Vagina (tissue), 2 donors: ENCODE measurements at places on chromosomes 7 and 10. TPM values are rescaled to one million over a fixed set of nuclear protein-coding genes. Genes with fewer than 3 reads are reported as not detected.
A peak's percentile ranks its signal among the peaks of the same experiment; 100 is the strongest.

DNA sequence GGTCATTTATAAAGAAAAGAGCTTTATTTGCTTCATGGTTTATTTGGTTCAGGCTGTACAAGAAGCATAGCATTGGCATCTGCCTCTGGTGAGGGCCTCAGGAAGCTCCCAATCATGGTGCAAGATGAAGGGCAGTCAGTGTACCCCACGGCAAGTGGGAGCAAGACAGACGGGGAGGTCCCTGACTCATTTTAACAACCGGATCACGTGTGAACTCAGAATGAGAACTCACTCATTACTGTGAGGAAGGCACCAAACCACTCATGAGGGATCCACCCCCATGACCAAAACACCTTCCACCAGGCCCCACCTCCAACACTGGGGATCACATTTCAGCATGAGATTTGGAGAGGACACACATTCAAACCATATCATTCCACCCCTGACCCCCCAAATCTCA lies 15.7 kb upstream of the CRYGN start:
- DNase-seq = no peak
- H3K4me1 ChIP-seq = peaks cover 18% of the 10 kb centered on the region
- H3K36me3 ChIP-seq = no peaks in the 10 kb centered on the region
- H3K27ac ChIP-seq = no peak overlapping the region
- H3K27me3 ChIP-seq = no peaks in the 10 kb centered on the region
- H3K4me3 ChIP-seq = no peak overlapping the region

DNA sequence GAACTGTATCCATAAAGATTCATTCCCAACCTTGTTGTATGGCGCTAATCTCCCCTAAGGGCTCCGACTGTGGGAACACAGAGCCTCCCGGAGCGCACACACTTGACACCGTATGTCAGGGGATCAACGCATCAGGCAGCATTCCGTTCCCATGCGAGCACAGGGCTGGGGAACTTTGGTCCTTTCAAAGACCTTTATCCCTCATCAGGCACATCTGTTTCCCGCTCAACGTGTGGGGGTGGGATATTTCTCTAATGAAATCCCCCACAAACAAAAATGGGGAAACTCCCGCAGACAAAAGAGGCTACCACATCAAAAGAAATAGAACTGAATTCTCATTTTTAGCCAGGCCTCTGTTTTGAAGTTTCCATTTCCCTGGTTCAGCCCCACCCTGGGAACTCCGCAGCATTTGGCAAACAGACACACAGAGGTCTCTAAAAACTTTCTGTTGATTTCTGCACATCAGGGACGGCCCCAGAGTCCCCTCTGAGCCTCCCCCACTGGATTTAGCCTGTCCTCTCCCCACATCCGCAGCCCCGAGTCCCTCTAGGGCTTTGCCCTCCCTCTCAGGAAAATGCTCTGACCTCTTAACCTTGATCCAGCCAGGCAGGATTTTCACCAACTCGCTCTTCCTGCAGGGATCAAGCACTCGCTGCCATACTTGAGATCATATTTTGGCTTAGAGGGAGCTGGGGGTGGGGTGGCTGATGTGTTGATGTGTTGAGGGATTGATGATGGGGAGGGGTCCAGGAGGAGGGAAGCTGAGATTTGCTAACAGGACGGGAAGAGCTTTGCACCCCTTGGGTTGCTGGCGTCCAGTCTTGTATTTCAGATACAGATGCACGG lies 6.6 kb downstream of the CPA5 start:
- H3K36me3 ChIP-seq = no peaks in the 10 kb centered on the region
- H3K27ac ChIP-seq = peak overlapping the region; percentile 85
- H3K27me3 ChIP-seq = no peaks in the 10 kb centered on the region
- H3K4me1 ChIP-seq = peaks cover 42% of the 10 kb centered on the region

- no peak overlapping the region for H3K27ac ChIP-seq
- no peaks in the 10 kb centered on the region for H3K4me1 ChIP-seq
- no peaks in the 10 kb centered on the region for H3K36me3 ChIP-seq
These were observed 318.5 kb upstream of the ZWINT start for GRCh38 chr10:56679578-56679977.

The TRIM74 gene
- total RNA-seq = not detected

- no peaks in the 10 kb centered on the region for H3K36me3 ChIP-seq
- no peaks in the 10 kb centered on the region for H3K4me1 ChIP-seq
- no peaks in the 10 kb centered on the region for H3K27me3 ChIP-seq
- no peak overlapping the region for H3K27ac ChIP-seq
- DNase-seq = no peak
These were observed 113.9 kb upstream of the PRSS58 start for GRCh38 chr7:142371586-142372377.

DNA sequence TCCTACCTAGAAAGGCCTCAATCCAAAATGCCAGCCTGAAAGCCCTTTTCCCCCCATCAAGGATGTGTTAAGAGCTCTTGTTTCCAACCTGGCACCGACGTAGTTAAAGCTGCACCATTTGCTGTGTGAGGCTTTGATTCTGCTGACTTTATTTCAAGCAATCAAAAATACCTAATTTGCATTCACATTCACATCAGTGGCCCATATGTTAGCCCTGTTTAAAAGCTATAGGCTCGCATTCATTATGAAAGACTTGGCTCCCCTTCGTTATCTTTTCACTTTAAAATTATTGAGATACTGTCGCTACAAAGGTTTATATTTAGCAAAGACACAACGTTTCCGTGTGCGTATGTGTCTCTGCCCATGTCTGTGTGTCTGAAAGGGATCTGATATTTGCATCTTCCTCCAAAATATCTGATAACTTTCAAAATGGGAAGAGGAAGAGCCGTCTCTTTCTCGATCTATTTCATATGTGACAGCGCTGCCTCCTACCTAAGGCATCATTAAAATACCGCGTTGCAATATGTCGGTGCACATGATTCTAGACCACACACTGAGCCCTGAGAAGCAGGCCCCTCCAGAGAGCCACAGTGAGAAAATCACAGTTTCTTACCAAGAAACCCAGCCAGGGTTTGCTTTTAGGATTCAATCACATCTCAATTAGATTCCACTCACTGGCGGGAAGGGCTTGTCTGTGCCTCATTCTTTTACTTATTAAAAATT lies 57.1 kb upstream of the ITPRID1 start:
- no peaks in the 10 kb centered on the region for H3K36me3 ChIP-seq
- H3K27me3 ChIP-seq = no peaks in the 10 kb centered on the region
- no peak for DNase-seq
- H3K4me3 ChIP-seq = no peak overlapping the region
